Activated CD8-positive, alpha-beta T cell treated with anti-CD3 and anti-CD28 coated beads, Interleukin-2, amount 10 ng/mL, durations not matched to agents 7 days and 5 days (primary cell): ENCODE measurements at places on chromosomes 6 and 20.
A peak's percentile ranks its signal among the peaks of the same experiment; 100 is the strongest.

DNA sequence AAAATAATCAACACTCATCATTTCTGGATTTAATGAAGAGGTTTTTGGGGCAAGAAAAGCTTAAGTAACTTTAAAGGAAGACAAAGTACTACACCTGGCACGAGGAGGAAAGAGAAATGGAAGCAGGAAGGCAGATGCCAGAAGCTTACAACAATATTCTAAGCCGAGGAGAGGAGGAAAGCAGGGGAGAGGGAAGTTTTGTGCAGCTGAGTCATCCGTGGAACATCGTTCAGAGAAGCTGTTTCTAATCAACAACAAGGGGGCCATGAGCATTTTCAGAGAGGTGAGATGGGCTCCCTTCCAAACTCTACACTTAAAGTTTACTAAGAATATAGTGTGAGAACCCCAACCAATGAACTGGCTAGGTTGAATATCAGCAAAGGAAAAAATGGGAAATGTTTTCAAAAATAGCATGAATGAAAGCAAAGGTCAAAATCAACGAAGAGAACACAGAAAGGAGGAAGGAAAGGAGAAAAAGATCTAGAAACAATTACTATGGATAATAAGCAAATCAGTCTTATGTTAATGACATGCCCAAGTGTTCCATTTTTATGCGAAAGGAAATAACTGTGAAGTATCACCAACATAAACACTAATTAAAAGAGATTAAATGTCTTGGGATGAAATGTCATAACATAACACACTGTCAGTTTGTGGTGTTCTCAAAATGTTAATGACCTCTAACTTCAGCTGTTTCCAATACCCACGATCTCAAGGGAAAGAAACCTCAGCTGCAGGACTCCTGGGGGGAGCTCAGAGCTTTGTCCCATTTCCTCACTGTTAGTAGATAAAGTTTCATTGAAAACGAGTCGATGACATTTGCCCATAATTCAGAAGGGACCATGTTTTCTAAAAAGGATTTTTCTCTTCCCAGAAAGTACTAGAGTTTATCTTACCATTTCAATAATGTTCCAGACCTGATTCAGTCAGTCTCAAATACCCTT lies 203.4 kb upstream of the STXBP5 start:
- no peak for DNase-seq

GRCh38 chr20:2305946-2306345 lies 10.1 kb downstream of the TGM3 start:
- DNase-seq, result no peak

GRCh38 chr6:46293641-46294316 lies 123.0 kb upstream of the ENPP5 start:
- no peak for DNase-seq

GRCh38 chr6:71510057-71510713 lies 221.6 kb downstream of the OGFRL1 start:
- DNase-seq, result peak; percentile 22

DNA sequence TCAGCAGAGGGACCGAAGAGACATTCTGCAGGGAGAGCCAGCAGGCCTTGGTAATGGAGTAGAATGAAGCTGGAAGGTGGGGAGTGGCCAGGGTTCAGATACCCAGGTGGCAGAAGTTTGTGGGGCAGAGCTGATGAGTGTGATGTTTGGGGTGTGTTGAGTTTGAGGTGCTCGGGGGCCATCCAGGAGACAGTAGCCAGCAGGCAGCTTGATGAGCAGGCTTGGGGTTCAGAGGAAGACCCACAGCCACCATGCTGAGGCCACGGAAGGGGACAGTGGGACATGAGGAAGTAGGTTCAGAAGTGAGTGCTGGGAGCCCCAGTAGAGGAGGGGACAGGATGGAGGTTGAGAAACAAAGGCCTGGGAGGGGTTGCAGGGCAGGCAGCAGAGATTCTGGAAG lies 11.1 kb upstream of the FOXS1 start:
- DNase-seq, result no peak

DNA sequence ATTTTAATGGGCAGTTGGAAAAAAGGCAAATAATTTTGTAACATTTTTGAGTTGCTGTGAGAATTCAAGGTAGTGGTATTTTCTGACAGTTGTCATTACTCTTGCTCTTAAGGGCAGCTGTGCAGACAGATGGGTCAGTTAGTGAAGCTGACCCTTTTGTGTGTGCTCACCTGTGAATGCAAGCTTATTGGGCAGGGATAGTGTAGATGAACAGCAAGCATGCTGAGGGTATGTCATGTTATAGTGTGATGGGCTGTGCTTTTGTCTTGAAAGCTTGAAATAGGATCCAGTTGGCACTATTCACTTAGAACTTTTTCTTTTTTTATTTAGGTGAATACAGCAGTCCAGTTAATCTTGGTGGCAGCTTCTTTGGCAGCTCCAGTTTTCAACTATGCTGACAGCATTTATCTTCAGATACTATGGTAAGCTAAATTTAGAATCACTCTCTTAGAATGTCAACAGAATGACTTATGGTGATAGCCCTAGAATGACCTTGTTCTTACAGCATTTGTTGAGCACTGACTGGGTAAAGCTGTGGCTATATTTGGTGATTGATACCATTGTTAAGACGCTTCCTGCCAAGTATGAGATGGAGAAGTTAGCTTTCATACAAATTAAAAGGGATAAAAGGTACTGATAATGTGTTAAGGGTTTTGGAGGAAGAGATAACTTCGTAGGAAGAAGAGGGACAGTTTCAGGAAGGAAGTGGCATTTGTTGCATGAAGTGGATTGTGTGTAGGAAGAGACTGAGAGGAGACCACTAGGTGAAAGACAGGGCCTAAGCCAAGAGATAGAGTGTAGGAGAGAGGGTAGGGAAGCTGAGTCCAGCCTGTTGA lies 19.5 kb downstream of the LRRN4 start:
- DNase-seq, result no peak

GRCh38 chr6:143337201-143337949 lies 113.1 kb downstream of the ADAT2 start:
- DNase-seq, result peak; percentile 56
